ENCODE measurements at places on chromosomes 7 and 10. TPM values are rescaled to one million over a fixed set of nuclear protein-coding genes. Genes with fewer than 3 reads are reported as not detected.

The TYSND1 gene
- 9.8 TPM for total RNA-seq

The GDF2 gene
- total RNA-seq: not detected

The FBXO24 gene
- total RNA-seq: 0.47 TPM

The LRRN3 gene
- 1.4 TPM for total RNA-seq

The BEND7 gene
- total RNA-seq: 0.63 TPM

The CAV1 gene
- 273 TPM for total RNA-seq

The PILRA gene
- 0.26 TPM for total RNA-seq

The OPN1SW gene
- total RNA-seq: not detected

The PRLHR gene
- not detected for total RNA-seq

Measured in bronchial smooth muscle cell (primary cell).